ENCODE measurements at places on chromosomes 3 and 15.

- peak; percentile 48 for DNase-seq
Observed at GRCh38 chr3:125437631-125438435, 62.7 kb upstream of the ZNF148 start.

- DNase-seq, result peak; percentile 44
Observed at GRCh38 chr15:92393980-92394308, 263 bp downstream of the ST8SIA2 start.

- DNase-seq, result peak; percentile 13
Observed at GRCh38 chr3:47578691-47579632, at the start of gene CSPG5. TSS of gene CSPG5 (minus strand) at chr3:47578865. CDS start at chr3:47578693, 172 bp downstream.

DNA sequence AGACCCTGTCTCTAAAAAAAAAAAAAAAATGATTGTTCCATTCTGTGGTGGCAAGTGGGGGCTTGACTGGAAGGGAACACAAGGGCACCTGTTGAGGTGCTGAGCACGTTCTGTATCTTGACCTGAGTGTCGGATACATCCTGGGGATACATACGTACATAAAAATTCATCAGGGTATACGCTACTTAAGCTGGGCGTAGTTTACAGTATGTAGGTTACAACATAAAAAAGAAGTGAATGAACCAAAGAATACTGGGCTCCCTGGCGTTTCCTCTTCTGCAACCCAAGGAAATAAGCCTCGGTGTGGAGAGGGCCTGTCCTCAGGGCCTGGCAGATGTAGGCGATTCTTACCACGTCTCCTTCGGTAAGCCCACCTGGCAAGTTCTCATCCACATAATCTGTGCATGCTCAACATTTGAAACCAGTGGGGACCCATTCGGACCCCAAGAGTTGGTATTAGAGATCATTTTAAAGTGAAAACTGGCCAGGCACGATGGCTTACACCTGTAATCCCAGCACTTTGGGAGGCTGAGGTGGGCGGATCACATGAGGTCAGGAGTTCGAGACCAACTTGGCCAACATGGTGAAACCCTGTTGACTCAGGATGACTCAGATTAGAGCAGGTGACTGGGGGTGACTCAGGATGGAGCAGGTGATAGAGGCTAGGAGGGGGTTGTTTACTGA, 5.1 kb upstream of the MUC20 start:
- peak; percentile 86 for DNase-seq

GRCh38 chr3:65532215-65532614, 506.5 kb downstream of the MAGI1 start:
- DNase-seq, result no peak

DNA sequence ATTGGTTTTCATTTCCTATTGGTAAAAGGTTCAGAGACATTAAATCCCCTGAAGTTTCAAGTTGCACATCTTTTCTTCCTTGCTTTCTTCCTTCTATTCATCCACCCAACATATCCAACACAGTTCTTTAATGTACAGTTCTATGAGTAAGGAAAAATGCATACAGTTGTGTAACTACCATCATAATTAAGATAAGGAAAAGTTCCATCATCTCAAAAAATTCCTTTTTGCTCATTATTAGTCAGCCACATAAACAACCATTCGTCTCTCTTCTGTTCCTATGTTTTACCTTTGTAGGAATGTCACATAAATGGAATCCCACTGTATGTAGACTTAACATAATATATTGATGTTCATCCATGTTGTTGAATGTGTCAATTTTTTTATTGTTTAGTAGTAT, 211.1 kb upstream of the ADAMTS9 start:
- DNase-seq, result no peak

DNA sequence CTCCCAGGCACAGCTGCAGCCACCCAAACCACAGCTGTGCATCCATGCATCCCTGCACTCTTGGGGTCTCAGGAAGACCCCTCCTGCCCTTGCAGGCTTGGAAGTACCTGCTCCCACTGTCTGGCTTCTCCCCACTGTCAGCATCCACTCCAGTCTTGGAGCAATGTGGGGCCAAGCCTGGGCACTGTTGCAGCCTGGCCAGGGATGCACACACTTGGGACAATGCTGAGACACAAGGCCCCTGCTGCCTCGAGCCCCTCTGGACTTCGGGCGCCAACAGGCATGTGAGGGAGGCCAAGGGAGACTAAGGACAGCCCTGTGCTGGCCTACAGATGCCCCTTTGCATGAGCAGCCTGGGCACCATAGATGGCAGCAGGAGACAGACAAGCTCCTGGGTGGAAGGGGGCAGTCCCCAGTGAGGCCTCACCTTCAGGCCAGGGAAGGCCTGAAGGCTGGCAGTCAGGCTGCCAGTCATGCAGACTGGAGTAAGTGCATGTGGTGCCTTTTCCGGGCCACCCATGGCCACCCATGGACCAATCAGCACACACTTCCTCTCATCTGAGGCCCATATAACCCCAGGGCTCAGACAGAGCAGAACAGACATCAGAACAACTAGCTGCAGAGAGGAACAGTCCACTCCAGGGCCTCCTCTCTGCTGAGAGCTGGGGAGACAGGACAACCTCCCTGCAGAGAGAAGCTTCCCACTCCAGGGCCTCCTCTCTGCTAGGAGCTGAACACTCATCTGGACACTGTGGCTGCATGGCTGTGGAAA, 219.0 kb downstream of the VGLL3 start:
- no peak for DNase-seq

- DNase-seq, result no peak
Observed at GRCh38 chr3:29532473-29532872, 251.6 kb downstream of the RBMS3 start.

DNA sequence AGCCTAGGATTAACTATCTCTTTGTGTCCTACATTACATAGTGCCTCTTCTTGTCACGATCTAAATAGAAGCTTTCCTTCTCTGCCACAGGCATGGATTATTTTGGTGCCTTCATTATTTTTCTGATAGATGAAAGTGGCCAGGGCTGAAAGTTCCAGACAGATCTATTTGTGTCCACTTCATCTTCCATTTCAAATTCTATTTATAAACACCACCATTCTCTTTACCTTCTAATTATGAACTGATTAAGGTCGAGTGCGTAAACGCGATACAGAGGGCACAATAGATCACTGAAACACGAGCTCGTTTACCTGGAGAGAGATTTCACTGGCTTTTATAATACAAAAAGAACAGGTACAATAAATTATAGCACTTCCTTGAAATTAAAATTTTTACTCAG, 105.0 kb downstream of the EDEM1 start:
- DNase-seq, result no peak

DNA sequence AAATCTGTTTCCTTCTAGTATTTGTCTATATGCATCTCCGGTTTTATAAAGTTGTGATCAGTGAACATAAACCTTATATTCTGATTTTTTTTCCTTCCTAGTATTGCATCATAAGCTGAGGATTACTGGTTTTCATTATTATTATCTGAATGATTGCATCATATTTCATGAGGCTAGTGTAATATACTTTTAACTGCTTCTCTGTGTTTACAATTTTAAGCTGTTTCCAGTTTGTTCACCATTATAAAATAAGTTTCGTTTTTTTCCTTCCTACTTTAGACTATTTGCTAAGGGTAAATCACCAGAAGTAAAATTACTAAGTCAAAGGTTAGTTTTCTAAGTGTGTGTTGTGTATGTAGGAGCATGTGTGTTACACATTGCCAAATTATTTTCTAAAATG, 20.2 kb downstream of the SEMA6D start:
- peak; percentile 39 for DNase-seq

GRCh38 chr15:98548139-98548971, 100.0 kb upstream of the IGF1R start:
- peak; percentile 59 for DNase-seq

DNA sequence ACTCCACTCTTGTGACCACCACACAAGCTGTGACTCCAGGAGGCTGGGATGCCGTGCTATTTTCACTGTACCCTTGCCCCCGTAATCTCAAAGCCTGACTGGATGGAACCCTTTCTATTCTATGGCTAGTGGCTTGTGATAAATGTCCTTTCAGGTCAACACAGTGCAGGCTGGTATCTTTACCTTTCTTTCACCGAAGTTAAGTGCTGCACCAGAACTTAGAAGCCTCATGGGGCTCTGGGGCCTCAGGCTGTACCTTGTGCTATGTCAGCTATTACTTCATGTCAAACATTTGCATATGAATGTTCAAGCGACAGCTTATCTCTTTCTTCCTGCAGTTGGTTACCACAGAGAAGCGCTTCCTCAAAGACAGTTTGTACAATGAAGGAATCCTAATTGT, 66.8 kb downstream of the RPL39L start:
- no peak for DNase-seq

DNA sequence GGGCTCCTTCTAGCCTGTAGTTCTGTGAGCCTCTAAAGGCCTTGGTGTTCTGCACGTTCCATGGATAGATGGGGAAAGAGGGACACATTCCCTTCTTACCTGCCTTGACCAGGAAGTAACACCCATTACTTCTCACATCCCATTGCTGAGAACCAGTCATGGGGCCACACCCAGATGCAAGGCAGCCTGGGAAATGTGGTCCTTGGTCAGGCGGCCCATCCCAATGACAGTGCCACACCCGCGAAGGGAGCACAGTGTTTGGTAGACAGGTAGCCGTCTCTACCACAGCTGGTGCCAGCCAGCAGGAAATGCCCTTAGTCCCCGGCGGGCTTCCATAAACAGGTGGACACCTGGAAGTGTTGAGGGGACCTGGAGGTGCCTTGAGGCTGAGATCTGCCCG, 23.2 kb upstream of the LCTL start:
- peak; percentile 23 for DNase-seq

GRCh38 chr3:145767909-145768308, 393.1 kb downstream of the PLOD2 start:
- no peak for DNase-seq

- no peak for DNase-seq
Observed at GRCh38 chr3:181292984-181293383, 303.4 kb upstream of the DNAJC19 start.

- DNase-seq, result no peak
Observed at GRCh38 chr3:195554458-195554857, 11.3 kb upstream of the PPP1R2 start.

- no peak for DNase-seq
Observed at GRCh38 chr3:47414666-47415587, 34.1 kb downstream of the PTPN23 start.

Measured in small intestine (tissue), 16 donors.